ENCODE measurements at places on chromosomes 5 and 9. TPM values are rescaled to one million over a fixed set of nuclear protein-coding genes. Genes with fewer than 3 reads are reported as not detected.

The STPG3 gene
- 0.56 TPM for total RNA-seq

The FAM53C gene
- total RNA-seq: 27.7 TPM

The TRPM6 gene
- total RNA-seq: 3.9 TPM

The GPR150 gene
- 0.24 TPM for total RNA-seq

DNA sequence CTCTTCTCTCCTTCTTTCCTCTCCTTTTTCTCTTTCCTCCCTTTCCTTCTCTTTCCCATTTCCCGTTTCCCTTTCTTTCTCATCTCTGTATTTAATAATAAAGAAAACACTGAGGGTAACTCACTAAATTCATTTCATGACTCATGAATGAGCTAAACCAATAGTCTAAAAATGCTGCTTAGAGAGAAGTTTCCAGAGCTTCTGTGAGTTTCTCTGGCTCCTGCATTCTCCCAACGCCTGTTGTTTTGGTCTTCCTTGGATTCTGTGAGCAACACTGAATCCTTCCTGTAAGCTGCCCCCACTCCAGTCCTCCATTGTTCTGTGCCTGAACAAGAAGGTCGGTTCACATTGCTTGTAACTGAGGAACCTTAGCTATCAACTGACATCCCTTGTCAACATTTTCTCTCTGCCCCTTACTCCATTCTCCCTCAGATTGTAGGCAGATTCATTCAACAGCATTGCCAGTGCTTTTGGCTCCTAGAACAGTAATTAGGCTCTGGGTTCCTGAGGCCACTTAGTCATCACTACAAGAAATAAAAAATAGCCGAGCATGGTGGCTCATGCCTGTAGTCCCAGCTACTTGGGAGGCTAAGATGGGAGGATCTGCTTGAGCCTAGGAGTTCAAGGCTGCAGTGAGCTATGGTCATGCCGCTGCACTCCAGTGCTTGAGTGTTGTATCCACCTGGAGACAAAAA is 237.7 kb upstream of the KLF4 start:
- DNase-seq: no peak

DNA sequence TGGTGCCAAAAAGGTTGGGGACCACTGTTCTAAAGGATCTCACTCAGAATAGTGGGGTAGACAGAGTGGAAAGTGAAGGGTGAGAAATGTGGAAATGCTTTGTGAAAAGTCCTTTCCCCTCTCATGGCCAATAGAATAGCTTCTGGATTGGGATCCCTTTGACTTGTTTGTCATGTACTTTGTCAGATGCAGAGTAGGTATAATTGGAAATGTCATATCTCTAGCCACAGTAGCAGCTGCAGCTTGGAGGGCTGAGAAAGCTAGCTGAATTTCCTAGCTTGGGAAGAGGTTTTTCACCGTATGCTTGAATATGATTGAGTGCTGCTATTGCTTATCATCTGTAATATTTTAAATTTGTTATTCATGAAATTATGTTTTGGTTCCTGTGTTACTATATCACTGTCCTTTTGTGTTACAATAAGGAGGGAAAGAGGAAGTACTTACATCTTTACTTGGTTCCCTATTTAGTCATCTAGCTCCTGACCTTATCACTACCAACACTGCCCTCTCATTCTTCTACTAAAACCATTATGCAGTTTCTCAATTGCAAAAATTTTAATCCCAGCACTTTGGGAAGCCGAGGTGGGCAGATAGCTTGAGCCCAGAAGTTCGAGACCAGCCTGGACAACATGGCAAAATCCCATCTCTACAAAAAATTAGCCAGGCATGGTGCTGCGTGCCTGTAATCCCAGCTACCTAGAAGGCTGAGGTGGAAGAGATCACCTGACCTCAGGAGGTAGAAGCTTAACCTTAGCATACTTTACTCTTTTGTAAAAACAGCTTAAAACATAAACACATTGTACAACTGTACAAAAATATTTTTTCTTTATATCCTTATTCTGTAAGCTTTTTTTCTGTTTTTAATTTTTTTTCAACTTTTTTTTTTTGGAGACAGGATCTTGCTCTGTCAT is 12.4 kb downstream of the SLC30A5 start:
- DNase-seq: no peak

DNA sequence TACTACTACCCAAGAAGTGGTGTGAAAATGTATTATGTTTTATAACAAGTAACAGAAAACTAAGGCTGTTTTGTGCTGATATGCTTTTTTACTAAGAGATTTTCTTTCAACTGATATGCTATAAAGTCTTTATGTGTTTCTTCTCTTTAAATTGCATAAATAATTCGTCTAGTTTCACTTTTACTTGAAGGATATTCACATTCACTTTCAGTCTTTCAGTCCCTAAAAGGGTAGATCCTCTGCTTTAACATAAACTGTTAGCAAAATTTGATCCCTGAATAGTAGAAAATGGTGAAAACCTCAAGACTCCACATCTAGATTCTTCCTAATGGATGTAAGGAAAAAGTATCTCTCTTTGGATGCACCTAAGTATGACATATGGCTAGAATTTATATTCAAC is 69.0 kb upstream of the FST start:
- no peak for DNase-seq

GRCh38 chr9:135512241-135512603 is 9.0 kb upstream of the LCN1 start:
- no peak for DNase-seq

DNA sequence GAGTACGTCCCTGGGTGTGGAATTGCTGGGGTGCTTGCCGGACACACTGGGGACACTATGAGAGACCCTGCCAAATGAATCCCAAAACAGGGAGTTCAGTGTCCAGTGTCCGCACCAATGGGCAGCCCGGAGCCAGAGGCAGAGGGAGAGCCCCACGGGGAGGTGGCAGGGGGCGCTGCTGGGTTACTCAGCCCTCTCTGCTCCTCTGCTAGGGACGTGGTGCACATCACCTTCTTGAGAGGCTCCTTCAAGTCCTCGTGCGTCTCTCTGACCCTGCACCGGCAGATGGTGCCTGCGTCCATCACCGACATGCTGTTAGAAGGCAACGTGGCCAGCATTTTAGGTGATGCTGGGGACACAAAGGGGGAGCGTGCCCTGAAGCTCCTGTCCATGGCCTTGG is 20.8 kb downstream of the STKLD1 start:
- DNase-seq: no peak

The C5orf58 gene
- not detected for total RNA-seq

- no peak for DNase-seq
Measured at GRCh38 chr9:89008055-89008743, 16.9 kb downstream of the S1PR3 start.

GRCh38 chr9:124088476-124088837 is 76.9 kb downstream of the LHX2 start:
- DNase-seq: no peak

DNA sequence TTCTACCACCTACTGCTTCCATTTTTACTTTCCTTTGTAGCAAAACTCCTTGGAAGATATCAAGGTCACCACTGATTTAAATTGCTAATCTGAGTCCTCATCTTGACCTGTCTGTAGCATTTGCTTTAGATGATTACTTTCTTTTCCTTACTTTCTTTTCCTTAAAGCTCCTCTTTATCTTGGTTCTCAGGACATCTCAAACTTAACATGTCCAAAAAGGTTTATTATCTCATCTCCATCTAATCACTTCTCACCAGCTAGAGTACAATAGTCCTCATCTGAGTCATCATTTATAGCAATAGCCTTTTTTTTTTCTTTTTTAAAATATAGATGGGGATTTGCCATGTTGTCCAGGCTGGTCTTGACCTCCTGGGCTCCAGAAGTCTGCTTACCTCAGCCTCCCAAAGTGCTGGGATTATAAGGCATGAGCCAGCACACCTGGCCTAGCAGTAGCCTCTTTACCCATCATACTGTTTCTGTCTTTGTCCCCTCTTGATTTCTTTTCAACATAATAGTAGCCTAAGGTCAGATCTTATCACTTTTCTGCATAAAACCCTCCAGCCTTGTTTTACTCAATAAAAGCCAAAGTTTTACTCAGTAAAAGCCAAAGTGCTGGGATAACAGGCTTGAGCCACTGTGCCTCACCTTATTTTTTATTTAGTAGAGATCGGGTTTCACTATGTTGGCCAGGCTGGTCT is 32.9 kb upstream of the GPR21 start:
- DNase-seq: no peak

- DNase-seq: peak; percentile 97
Measured at GRCh38 chr9:89661956-89662717, 57.3 kb downstream of the GADD45G start.

DNA sequence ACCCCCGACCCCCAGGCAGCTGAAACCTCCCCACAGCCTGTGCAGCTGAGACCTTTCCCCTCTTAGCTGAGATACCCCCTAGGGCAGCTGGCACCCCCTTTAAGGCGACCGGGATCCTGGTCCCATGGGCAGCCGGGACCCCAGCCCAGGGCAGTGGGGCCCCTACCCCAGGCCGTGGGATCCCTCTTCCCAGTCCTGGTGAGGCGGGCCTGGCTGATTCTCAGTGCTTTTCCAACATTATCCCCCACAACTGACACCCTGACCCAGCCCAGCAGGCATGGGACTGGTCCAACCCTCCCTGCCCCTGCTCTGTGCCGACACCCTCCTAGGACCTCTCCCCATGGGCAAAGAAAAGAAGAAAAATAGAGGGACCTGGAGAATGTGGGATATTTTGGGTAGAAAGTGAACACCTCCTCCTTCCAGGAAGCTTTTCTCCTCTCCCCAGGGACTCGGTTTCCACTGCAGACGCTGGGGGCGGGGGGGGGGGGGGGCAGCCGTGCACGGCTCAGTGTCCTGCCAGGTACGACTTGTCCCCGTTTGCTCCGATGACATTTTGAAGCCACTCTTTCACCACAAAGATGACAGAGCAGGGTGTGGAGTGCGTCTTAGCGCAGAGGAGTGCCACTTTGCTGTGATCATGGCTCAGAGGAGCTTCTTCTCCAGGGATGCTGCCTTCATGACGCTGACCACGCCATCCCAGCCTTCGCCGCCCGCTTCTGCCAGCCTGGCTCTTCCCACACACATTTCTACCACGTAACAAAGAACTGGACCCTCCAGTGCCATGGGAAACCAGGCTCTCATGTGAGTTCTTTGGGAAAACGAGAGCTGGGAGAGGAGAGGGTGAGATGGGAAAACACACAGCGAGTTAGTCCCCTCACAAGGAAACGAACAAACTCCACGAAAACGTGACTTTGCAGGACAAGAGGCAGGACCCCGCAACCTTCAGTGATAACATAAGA is 47.5 kb downstream of the MRPL36 start:
- no peak for DNase-seq

DNA sequence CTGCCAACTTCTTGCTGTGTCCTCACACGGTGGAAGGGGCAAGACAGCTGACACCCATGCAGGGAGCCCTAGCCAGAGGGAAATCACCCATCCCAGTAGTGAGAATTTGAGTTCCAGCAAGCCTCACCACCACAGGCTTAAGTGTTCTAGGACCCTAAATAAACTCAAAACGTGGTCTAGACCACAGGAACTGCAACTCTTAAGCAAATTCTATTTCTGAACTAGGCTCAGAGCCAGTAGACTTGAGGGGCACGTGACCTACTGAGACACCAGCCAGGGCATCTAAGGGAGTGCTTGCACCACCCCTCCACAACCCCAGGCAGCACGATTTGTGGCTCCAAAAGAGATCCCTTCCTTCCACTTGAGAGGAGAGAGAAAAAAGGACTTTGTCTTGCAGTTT is 96.0 kb upstream of the PHF24 start:
- no peak for DNase-seq

GRCh38 chr9:37952731-37953130 is 48.8 kb upstream of the SLC25A51 start:
- no peak for DNase-seq

The PDLIM4 gene
- total RNA-seq: 19.5 TPM

The CDKN2B-AS1 gene
- not detected for total RNA-seq

GRCh38 chr5:96816411-96816939 is 8.7 kb upstream of the ERAP1 start:
- no peak for DNase-seq

The CA9 gene
- total RNA-seq: not detected

DNA sequence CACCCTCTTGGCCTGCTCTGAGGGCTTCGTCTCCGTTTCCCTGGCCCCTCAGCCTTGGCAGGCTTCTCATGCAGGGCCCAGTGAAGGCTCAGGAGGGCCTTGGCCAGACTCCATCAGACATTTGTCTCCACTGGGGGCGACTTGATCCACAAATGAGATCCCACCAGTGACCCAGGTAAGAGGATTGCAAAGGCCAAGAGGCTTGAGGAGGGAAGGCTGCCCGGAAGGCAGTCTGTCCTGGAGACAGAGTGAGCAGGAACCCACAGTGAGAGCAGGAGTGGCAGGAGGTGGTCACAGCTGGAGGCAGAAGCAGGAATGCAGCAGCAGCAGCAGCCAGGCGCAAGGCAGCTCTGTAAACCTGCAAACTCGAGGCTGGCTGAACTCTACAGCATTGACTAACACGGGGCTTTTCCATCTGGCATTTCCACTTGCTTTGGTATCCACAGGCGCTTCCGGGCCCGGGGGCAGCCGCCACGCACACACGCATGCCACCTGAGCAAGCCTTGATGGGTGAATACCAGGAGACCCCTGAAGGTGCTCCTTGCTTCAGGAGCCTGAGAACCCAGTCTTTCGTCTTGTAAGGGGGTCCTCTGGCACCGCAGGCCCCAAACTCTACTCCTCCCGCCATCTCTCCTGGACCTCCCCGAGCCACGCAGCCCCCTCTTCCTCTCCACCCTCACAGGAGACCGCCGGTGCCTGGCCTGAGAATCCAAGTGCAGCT is 14.7 kb downstream of the MGAT1 start:
- DNase-seq: no peak

DNA sequence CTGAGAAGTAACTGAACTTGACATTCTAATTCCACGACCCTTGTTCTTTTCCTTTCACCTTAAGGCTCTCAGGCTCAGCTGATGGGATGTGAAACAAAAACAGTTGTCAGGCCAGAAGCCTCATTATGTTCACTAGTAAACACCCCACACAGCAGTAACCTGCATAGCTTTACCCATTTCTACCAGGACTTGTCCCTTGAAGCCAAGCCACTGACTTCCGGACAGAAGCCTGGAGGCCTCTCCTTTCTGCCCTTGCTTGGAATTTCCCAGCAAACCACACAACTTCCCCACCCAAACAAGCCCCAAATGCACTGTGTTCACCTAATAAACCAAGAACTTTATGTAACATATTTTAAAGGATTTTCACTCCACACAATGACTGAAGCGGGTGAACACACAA is 19.6 kb downstream of the PRUNE2 start:
- DNase-seq: no peak

DNA sequence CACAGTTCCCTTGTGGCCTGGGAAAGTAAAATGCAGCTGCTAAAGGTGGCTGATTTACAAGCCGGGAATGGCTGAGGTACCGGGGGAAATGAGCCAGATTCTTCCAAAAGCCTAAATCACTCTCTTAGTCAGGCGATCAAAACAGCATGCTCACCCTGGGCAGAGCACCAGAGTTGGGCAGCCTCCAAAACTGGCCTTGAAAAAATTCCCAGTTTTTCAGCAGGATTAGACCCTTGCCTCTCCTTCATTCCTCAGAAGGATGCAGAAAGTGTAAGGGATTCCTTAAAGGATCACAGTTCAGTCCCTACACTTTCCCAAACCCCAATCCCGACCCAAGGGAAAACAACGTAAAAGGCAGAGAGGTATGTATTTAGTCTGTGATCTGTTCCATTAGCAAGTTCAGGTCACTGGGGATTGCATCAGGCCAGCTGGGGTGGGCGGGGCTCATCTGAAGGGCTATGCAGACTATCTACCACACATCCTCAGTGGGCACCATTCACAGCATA is 16.9 kb downstream of the TMEM174 start:
- DNase-seq: no peak
